ENCODE measurements at places on chromosomes 3 and 15.

- no peak for DNase-seq
Observed at GRCh38 chr15:52290329-52290728, 5.3 kb downstream of the MYO5C start.

DNA sequence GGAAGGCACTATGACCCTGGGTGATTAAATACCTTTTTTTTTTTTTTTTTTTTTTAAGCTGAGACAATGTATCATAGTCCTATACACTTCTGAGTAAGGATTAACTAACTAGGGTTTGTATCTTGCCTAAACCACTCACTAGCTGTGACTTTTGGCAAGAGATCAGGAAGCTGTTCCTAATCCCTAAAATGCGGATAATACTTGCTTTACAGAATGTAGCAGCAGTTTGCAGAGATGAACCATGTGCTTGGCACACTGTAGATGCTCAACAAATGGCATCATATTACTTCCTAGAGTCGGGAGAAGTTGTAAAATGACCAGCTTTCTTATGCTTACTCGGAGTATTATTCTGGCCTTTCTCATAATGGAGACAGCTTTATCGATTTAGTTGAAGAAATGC is 25.6 kb upstream of the PYGO1 start:
- DNase-seq: no peak

DNA sequence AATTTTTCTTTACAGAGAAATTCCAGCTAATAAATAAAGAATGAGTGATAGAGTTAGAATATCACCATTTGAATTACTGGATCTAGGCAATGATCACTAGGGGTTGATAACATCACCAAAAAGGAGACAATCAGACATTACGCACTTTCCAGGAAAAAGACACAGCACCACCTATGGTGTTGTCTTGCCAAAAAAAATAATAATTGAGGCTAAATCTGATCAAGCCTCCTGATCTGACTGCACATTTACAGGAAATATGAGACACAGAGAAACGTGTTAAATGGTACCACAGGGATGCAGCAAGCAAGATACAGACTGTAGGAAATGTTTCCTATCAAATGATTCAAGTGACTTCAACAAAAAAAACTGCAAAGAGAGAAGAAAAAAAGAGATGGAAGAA is 92.8 kb downstream of the EOMES start:
- DNase-seq: no peak

- DNase-seq: no peak
Observed at GRCh38 chr3:18902081-18902793, 246.1 kb upstream of the KCNH8 start.

GRCh38 chr3:147943265-147943945 is 534.2 kb downstream of the ZIC1 start:
- no peak for DNase-seq

DNA sequence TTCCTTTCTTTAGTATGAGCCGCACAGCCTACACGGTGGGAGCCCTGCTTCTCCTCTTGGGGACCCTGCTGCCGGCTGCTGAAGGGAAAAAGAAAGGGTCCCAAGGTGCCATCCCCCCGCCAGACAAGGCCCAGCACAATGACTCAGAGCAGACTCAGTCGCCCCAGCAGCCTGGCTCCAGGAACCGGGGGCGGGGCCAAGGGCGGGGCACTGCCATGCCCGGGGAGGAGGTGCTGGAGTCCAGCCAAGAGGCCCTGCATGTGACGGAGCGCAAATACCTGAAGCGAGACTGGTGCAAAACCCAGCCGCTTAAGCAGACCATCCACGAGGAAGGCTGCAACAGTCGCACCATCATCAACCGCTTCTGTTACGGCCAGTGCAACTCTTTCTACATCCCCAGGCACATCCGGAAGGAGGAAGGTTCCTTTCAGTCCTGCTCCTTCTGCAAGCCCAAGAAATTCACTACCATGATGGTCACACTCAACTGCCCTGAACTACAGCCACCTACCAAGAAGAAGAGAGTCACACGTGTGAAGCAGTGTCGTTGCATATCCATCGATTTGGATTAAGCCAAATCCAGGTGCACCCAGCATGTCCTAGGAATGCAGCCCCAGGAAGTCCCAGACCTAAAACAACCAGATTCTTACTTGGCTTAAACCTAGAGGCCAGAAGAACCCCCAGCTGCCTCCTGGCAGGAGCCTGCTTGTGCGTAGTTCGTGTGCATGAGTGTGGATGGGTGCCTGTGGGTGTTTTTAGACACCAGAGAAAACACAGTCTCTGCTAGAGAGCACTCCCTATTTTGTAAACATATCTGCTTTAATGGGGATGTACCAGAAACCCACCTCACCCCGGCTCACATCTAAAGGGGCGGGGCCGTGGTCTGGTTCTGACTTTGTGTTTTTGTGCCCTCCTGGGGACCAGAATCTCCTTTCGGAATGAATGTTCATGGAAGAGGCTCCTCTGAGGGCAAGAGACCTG is 13.2 kb downstream of the GREM1 start:
- no peak for DNase-seq

DNA sequence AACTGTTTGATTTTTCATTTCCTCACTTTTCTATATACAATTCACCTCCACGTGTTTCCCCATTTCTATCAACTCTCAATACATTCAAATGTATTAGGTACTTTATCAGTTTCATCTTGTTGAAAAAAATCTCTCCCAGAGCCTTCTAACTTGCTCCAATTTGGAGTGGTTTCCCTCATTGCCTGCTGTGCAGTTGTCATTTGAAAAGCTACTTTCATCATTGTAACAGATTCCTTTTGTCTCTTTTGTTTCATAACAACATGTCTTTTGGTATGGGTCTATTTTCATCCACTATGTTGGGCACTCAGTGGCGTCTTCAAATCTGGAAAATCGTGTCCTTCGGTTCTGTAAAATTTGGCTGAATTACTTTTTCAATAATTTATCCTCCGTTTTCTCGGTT is 75.0 kb downstream of the NR2E3 start:
- DNase-seq: no peak

All from stimulated activated CD4-positive, alpha-beta T cell treated with anti-CD3 and anti-CD28 coated beads, Interleukin-1b, Interleukin-23, amount 100 ng/mL, for 48 hours (primary cell).